ENCODE measurements at places on chromosomes 2 and 18.

DNA sequence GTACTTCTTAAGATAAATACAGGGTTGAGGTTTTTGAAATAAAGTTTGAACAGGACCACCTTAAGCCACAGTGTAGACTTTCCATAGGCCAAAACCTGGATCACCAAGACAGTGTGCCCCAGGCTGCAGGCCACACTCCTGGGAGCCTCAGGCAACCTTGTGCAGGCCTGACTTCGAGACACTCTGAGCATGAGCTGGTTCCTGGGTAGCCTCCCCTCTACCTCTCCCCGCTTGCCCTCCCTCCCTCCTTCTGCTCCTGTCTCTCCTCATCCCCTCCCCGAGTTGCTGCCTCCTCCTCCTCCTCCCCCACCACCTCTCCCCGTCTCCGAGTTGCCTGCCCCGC lies 10.6 kb upstream of the PROC start:
- no peak for DNase-seq

GRCh38 chr2:56693501-56693900 lies 509.7 kb downstream of the CCDC85A start:
- DNase-seq = no peak

- no peak for DNase-seq
Measured at GRCh38 chr2:200258881-200259576, 47.5 kb upstream of the SPATS2L start.

GRCh38 chr2:1502891-1503304 lies 89.6 kb downstream of the TPO start:
- DNase-seq = no peak

- DNase-seq = no peak
Measured at GRCh38 chr2:18001671-18002070, 123.2 kb downstream of the KCNS3 start.

DNA sequence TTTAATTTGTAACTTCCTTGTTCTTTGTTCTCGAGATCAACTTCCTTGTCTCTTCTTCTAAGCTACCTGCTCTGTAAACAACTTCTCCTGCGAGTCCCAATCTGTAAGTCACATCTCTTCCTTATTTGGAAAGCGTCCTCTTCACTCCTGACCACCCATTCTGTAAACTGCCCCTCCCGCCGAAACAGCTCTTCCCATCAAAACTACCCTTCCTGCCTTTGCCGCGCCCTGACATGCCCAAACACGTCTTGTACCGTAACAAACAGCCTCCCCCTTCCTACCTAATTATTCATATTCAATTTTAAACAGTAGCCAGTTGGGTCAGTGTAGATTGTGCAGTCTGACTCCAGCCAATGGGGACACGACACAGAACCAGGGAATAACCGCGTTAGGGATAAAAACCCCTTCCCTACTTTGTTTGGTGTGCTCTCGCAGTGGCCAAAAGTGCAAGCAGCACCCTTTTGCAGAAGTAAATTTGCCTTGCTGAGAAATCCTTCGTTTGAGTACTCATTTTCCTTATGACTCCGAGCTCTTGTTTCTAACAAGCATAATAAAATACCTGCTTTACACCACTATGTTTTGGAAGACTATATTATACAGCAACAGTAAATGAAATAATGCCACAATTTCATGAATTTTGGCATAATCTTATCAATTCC lies 39.8 kb downstream of the PIAS2 start:
- DNase-seq = no peak

- DNase-seq = no peak
Measured at GRCh38 chr18:78595453-78595852, 384.2 kb upstream of the SALL3 start.

DNA sequence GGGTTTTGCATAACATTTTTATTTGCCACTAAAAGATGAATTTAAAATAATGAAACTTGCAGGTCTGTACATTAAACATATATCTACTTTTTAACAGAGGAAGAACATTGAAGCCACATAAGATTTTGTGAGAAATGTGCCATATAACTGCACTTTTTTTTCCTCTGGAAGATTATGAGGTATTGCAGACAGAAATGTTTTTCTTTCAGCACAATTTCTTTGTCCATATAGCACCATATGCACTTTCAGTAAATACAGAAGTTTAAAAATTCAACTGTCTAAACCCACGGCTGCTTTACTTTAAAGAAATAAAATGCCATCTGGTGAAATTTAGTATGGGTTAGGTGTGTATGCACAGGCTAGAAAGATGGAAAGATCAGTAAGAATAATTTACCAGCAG lies 470 bp upstream of the FAP start:
- no peak for DNase-seq

All from NCI-H1694 (cell line).